Lung (tissue), 17 donors: ENCODE measurements at places on chromosomes 4 and X. TPM values are rescaled to one million over a fixed set of nuclear protein-coding genes. Genes with fewer than 3 reads are reported as not detected.

DNA sequence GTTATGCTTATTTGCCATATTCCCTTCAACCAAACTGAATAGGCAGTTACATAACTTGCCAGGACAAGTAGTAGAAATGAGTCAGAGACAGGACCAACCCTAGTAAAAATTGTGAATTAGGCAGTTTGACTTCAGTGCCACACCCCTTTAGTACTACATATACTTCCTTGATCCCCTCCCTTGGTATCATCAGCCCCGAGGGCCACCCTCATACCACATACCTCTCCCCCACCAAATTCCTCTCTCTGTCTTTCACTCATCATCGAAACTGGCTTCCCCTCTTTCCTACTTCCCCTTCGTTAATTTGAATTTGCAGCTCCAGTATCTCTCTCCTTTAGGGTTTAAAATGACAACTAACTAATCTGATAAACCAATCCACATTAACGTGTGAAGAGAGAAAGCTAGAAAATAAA is 7.9 kb upstream of the PTPN13 start:
- H3K4me3 ChIP-seq = no peak overlapping the region
- no peaks in the 10 kb centered on the region for H3K27me3 ChIP-seq
- H3K27ac ChIP-seq = no peak overlapping the region
- no peaks in the 10 kb centered on the region for H3K36me3 ChIP-seq
- H3K4me1 ChIP-seq = no peaks in the 10 kb centered on the region
- DNase-seq = no peak

The PF4V1 gene
- not detected for total RNA-seq

The HCFC1 gene
- total RNA-seq = 25.3 TPM

DNA sequence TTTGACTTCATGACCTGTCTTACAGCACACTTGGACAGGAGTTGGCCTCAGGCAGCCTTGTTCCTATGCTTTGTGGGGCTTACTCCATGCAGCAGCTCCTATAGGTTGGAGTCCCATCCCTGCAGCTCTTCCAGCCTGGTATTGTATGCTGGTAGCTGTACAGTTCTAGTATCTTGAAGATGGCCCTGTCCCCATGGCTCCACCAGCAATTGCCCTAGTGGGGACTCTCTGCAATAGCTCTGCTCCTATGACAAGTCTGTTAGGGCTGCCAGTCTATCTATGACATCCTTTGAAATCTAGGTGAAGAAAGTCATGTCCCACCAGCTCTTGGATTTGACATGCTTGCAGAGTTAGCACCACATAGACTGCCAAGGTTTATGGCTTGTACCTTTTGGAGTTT is 252.6 kb downstream of the ANTXR2 start:
- no peaks in the 10 kb centered on the region for H3K36me3 ChIP-seq
- H3K4me1 ChIP-seq = no peaks in the 10 kb centered on the region
- no peak for DNase-seq
- no peak overlapping the region for H3K27ac ChIP-seq

- H3K36me3 ChIP-seq = no peaks in the 10 kb centered on the region
- no peak overlapping the region for H3K4me3 ChIP-seq
- H3K27me3 ChIP-seq = no peaks in the 10 kb centered on the region
- H3K4me1 ChIP-seq = no peaks in the 10 kb centered on the region
These were observed 180.2 kb downstream of the RBM46 start for GRCh38 chr4:154961263-154961662.
